CD4-positive, alpha-beta T cell (primary cell): ENCODE measurements at places on chromosomes 7 and 10. TPM values are rescaled to one million over a fixed set of nuclear protein-coding genes. Genes with fewer than 3 reads are reported as not detected.

The KLF14 gene
- not detected for total RNA-seq

The SLC39A12 gene
- total RNA-seq: not detected

The ACSM6 gene
- not detected for total RNA-seq

The BMPR1A gene
- total RNA-seq: 2.6 TPM

The AEBP1 gene
- 20.3 TPM for total RNA-seq

The SFTPA1 gene
- not detected for total RNA-seq

The BICC1 gene
- not detected for total RNA-seq

The ANKRD30A gene
- total RNA-seq: not detected

The IFIT1B gene
- 0.14 TPM for total RNA-seq

The LMTK2 gene
- total RNA-seq: 31.7 TPM

The LLCFC1 gene
- not detected for total RNA-seq
